ENCODE measurements at places on chromosomes 16 and 17.

GRCh38 chr16:67396159-67397035 is 3.1 kb upstream of the TPPP3 start:
- peak; percentile 56 for DNase-seq

- no peak for DNase-seq
Measured at GRCh38 chr16:30040221-30040620, 9.2 kb upstream of the TLCD3B start.

DNA sequence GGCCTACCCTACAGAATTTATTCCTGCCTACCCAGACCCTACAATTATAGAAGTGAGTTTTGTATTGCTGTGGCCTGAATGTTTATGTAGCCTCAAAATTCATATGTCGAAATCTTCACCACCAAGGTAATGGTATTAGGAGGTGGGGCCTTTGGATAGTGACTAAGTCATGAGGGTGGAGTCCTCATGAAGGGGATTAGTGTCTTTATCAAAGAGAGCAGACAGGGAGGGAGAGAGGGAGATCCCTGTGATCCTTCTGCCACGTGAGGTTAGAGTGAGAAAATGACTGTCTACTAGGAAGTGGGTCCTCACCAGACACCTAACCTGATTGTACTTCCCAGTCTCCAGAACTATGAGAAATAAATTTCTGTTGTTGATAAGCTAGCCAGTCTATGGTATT is 981 bp upstream of the DUXB start:
- no peak for DNase-seq

GRCh38 chr16:9042533-9042932 is 48.9 kb upstream of the HAPSTR1 start:
- DNase-seq, result no peak

Measured in NCI-H2081 treated with DMSO at 0.1 percent for 48 hours (cell line).